ENCODE measurements at places on chromosomes 3 and 15.

- DNase-seq: no peak
These were observed 21.0 kb upstream of the CACNA1D start for GRCh38 chr3:53473422-53473821.

DNA sequence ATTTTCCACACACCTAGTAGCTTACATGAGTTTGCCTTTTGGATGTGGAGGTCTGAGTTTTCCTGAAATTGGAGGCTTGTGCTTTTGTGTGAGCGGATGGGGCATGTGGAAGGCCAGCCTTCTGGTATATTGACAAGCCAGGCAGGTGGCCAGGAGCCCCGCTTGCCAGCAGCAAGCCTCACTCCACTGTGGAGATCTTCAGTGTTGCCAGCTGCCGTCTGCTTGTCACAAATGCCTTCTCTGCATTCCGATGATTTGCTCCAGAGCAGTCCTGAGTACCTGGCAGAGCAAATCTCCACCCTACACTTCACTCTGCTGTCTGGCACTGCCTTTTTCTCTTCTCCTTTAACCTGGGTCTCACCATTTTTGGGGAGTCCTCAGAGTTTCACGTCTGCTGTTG, 29.1 kb upstream of the CHST2 start:
- DNase-seq: peak; percentile 64

DNA sequence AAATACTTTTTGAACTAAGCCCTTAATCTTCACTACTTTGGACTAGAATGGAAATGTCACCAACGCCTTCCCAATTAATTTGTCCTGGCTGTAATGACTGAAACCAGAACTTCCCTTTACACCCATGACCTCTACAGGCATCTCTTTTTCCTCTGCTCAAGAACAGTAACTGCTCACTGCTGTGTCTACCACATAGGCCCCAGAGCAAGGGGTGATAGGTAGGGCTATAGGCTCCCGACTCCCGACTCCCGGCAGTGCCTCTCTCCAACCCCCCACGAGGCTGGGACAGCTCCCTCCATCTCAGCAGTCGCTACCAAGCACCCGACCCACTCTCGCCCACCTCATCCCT, 384 bp upstream of the LEKR1 start:
- no peak for DNase-seq

GRCh38 chr15:92232317-92232716, 161.4 kb upstream of the ST8SIA2 start:
- no peak for DNase-seq

DNA sequence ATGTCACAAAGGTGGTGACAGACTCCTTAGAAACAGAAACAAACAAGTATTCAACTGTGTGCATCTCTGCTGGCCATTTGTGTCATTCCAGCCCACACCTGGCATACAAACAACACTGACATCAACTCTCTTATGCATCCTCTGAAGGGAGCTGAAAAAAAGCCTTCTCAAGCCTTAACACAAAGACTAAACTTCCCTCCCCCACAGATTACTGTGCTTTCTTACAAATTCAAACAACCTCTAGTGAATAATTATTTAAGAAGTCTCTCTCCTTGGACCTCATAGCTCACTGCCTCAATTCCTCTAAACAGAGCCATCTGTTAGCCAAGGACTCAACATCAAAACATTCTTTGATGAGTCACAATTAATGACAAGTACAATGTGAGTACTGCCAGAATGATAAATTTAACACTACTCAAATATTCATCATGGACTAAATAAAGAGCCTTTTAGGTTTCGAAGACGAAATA, 132.1 kb downstream of the WDR76 start:
- DNase-seq: no peak

DNA sequence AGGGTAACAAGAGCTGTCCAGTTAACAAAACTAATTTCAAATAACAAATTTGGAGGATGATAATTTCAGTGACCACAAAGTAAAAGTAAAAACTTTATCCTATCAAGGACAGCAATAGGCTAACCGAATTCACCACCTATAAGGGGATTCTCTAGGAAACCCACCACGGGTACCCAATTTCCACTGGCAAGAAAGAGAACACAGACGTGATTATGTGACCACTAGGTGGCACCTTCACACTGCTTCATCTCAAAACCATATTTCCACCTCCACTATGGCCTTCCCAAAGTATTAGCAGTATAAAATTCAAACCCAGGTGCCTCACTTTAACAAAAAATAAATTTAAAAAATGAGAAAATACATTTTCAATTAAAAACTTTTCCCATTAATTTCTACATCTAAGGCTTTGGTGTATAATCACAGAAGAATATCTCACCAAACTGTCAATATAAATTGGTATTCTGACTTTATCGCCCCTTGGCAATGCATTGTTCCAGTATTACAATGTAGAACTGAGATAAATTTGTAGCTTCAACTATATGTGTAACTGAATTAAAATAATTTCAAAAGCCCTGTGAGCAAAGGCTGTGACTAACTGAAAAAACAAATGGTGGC, 96.5 kb downstream of the FSIP1 start:
- peak; percentile 56 for DNase-seq

GRCh38 chr3:41073190-41073589, 126.1 kb upstream of the CTNNB1 start:
- no peak for DNase-seq

Data from islet precursor cell (in vitro differentiated cells).